ENCODE measurements at places on chromosomes 3 and 15.

- no peak for DNase-seq
These were observed 391.1 kb upstream of the MDFIC2 start for GRCh38 chr3:70703305-70704102.

DNA sequence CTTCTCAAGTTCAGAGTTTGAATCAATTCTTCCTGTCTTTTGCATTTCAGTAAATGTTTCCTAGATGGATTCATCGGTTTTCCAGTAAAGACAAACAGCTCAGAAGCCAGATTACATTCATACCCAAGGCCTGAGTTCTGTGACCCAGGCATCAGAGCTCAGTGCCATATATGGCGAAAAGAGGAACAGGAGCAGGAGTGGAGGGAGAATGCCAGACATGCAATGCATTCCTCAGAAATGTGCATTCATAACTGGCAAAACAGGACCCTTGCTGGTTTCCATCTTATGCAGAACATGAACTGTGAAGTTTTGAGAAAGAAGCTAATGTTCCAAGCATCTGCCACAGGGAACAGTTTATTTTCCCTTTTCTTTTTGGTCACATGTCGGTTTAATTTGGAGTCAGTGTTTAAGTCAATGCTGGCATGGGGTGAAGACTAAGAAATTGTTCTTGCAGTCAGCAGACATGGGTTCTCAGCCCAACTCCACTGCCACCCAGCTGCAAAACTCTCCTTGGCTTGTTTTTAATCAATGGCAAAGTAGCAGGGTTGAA is 116.5 kb downstream of the LPP start:
- no peak for DNase-seq

DNA sequence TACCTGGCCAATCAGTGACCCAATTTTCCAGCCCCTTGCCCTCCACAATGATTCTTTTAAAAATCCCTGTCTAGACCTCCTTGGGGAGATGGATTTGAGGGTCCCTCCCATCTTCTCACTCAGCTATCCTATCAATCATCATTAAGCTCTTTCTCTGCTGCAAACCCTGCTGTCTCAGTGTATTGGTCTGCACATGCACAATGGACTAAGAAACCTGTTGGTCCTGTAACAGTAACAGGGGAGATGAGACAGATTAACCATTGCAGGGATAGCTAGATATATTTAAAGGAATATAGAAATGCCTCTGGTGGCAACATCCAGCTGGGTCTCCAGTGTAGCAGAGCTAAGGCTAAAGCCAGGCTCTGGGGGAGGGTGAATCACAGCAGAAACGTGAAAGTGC is 74.6 kb upstream of the CHRNA7 start:
- no peak for DNase-seq

DNA sequence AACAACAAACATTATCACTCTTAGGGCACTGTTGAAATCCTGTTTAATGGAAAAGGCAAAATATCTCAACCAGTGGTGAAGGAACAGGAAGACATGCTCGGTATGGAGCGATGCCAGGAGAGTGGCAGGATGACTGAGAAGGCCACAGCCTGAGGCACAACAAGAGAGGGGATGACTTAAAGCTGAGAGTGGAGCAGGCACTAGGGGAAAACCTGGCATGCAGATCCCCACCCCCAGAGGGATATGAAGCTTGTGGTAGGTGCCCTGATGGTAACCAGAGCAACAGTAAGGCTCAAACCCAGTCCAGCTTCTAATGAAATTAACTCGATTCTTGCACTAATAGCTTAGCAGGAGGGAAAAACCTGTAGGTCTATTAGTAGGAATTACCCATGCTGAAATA is 40.4 kb downstream of the LYSMD4 start:
- no peak for DNase-seq

DNA sequence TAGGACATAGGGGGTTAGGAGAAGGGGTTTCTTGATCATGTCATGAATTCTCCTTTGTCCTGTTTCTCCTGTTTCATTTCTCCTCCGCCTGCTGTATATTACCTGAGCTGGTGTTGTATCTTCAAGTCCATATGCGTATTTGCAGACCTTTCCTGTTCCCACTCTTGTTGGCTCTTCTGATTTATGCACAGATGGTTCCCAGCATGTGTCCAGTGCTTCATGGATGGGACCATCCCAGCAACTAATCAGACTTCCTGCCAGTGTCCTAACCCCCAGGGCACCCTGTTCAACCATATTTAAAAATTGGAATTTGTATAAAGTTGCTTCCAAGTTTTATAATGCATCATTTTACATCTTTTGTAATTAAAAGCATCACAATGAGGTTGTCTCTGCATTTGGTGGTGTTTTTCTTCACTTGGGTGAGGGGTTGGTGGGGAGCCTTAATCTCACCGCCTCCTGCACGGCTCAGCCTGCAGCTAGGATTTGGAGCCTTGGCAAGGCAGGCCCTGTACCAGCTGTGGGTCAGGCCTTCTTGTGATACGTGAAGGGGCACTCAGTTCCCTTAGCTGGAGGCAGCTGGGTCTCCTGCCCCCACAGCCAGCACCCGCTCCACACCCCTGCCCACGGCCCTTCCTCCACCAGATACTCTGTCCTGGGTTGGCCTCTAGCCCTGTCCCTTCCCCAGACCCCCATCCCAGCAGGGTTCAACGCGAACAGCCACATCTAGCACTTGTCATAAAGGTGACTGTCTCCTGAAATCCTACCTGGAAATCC is 72.0 kb upstream of the BLM start:
- no peak for DNase-seq

GRCh38 chr3:33119891-33120290 is 6.1 kb downstream of the CRTAP start:
- DNase-seq, result no peak

All from activated T-cell treated with anti-CD3 and anti-CD28 coated beads for 48 hours (primary cell).